ENCODE measurements at places on chromosomes 2 and 18. TPM values are rescaled to one million over a fixed set of nuclear protein-coding genes. Genes with fewer than 3 reads are reported as not detected.

Gene CIDEA
- total RNA-seq, result 2.7 TPM

Gene MAPRE2
- 21.4 TPM for total RNA-seq

Gene LBX2
- not detected for total RNA-seq

Gene APCDD1
- total RNA-seq, result 110 TPM

Gene UGT1A4
- total RNA-seq, result 0.98 TPM

Gene ERMN
- total RNA-seq, result not detected

Gene TRIM54
- 2.5 TPM for total RNA-seq

Measured in vagina (tissue), 2 donors.